ENCODE measurements at places on chromosomes 1 and 21.
A peak's percentile ranks its signal among the peaks of the same experiment; 100 is the strongest.

- no peak for DNase-seq
Measured at GRCh38 chr1:56002231-56002630, 577.1 kb downstream of the PLPP3 start.

- DNase-seq: no peak
Measured at GRCh38 chr1:78224861-78225552, 179.2 kb downstream of the GIPC2 start.

DNA sequence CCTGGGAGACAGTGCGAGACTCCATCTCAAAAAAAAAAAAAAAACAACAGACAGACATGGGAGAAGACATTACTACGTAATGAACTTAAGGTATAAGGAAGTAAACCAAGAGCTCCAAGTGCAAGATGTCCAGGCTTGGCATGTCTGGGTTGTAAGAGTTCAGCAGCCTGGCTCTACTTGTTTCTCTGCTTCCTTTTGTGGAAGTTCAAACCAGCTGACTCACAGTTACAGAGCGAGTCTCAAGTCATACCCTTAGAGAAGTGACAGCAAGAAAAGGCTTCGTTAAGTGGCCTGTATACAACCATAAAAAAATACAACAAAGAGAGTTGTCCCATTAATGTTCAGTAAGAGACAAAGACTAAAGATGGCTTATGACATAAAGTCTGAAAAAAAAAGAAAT is 1.3 kb downstream of the RIT1 start:
- DNase-seq: no peak

DNA sequence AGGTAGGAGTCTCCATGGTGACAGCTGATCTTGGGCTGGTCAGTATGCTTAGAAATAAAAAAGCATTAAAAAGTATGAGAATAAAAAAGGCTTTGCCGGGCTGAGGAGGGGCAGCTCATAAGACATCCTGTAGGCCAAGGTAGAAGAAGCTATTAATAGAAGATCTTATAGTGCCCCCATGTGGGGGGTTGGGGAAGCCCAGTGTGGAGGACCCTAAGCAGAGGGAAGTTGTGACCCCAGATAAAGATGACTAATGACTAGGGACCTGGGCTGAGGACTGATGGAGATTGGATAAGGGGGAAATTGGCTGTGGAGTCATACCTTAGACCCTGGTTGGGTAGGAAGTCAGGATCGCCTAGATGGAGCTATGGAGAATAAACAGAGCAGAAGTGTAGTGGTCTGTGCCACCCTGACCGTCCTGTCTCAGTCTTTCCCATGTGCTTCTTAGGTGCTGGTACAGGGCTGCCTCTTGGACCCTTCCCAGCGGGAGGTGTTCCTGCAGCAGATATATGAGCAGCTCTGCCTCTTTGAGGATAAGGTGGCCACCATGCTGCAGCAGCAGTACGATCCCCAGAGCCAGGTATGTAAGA is 25.0 kb downstream of the SZT2 start:
- no peak for DNase-seq

- peak; percentile 41 for DNase-seq
Measured at GRCh38 chr1:172429331-172430127, 9.0 kb downstream of the C1orf105 start.

DNA sequence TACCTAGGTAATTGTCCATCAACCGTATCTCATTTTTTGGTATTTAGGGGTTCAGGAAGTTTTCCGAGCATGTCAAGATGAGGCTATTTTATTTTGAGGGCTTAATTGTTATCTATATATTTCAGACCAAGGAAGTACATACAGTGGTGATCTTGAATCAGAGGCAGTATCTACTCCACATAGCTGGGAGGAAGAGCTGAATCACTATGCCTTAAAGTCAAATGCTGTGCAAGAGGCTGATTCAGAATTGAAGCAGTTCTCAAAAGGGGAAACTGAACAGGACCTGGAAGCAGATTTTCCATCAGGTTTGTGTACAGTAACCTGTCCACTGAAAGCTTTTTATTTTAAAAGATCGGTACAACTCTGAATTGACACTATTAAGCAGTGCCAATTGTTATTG is 130.2 kb downstream of the ZMYM4 start:
- DNase-seq: no peak

GRCh38 chr1:229863651-229864545 is 203.1 kb upstream of the GALNT2 start:
- DNase-seq: no peak

DNA sequence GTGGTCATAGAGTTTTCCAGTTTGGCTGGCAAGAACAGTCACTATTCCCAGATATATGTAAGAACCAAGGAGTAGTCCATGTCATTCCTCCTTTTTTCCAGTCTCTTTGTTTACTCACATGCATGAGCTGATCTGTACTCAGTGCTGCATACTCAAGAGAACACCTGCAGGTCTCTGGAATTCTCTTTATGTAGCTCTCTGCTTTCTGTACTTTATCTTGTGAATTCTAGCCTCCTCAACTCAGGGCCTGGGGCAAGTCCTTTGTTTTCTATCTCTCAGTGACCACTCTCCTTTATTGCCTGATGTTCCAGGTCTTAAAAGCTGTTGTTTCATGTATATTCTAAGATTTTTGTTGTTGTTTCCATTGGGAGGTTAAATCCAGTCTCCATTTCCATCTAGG is 478.9 kb downstream of the DPYD start:
- no peak for DNase-seq

DNA sequence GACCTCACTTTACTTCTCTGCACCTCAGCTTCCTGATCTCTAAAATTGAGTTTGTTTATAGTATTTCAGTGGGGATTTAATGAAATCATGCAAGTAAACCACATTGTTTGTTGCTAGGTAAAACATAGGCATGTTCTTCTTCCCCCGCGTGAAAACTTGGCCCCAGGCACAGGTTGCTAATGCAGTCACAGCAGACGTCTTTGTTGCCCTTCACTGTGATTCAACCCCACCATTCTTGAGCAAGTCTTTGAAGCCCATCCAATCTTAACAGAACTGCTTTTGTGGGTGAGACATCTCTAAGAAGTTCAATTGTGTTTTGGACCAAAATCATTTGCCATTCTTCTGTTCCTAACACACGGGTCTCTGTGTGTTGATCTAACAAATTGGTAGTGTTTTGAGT is 185.5 kb downstream of the ZNF281 start:
- DNase-seq: no peak

GRCh38 chr1:2414297-2414958 is 2.1 kb upstream of the PEX10 start:
- no peak for DNase-seq

GRCh38 chr1:44874155-44874554 is 31.1 kb upstream of the PTCH2 start:
- no peak for DNase-seq

GRCh38 chr1:109241841-109242345 is 7.4 kb upstream of the CELSR2 start:
- no peak for DNase-seq

DNA sequence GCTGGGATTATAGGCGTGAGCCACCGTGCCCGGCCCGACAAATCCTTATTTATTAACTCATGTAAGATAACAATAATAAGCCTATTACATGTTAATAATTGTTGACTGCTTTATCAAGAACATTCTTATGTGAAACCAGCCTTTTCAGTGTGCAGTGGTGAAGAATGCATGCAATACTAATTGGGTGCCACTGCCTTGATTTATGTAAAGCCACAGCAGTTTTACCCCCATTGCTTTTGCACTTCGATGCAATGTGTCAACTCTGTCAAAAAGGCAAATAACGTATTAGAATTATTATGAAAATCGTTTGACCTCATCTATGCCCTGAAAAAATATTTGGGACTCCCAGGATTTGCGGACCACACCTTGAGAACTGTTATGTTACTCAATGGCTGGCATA is 18.3 kb downstream of the NPR1 start:
- no peak for DNase-seq

DNA sequence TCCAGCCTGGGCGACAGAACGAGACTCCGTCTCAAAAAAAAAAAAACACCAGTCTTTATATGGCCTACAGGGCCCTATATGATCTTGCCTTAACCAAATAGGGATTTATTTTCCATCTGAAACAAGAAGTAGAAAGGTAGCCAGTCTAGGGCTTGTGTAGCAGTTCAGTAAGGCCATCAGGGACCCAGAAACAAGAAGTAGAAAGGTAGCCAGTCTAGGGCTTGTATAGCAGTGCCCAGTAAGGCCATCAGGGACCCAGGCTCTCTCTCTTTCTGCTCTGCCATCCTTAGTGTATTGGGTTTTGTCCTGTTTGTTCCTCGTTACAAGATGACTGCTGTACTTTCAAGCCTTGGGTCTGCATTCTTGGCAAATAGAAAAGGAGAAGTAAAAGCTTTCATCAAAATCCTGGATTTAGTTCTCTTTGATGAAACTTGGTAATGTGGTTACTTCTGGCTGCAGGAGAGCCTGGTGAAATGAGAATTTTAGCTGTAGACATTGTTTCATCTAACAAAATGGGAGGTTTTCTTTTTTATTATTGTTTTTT is 46.1 kb downstream of the PKN2 start:
- DNase-seq: no peak

DNA sequence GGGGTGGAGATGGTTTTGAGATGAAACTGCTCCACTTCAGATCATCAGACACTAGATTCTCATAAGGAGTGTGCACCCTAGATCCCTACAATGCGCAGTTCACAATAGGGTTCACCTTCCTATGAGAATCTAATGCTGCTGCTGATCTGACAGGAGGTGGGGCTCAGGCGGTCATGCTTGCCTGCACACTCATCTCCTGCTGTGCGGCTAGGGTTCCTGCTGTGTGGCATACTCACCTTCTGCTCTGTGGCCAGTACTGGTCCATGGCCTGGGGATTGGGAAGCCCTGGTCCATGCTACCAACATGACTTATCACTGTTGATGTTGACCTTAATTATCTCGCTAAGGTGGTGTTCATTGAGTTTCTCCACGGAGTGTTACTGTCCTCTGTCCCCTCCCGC is 144.5 kb downstream of the NAV1 start:
- DNase-seq: no peak

GRCh38 chr21:15793550-15794235 is 63.9 kb downstream of the USP25 start:
- DNase-seq: no peak

DNA sequence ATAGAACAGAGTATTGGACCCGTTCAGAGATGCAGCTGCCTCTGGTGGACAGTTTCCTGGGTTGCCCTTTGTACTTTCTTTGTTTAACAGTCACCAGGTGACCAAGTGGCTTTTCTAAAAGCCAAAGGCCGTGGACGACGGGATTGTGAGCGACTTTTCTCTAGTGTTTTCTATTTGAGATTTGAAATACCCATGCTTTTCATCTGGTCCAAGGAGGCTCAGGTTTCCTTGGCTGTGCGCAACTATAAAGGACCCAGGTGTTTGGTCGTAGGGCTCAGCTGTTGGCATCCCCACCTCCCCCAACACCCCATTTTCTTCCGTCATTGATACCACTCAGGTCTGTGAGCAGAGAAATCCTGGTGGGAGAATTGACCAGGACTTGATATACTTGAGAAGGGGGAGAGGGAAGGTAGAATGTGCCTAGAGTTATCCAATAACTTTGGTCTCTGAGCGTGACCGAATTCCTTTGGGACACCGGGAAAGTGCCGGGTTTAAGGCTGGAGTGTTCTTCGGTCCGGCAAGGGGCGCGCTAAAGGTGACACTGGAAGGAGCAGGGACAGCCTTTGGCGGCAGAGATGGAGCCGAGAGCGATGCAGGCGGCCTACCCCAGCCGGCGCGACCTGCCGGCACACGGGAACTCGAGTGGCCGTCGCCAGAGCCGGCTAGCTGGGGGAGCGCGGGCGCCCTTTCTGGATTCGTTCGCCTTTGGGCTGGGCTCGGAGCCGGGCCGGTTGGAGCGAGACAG is 83.4 kb upstream of the BMP8A start:
- no peak for DNase-seq

DNA sequence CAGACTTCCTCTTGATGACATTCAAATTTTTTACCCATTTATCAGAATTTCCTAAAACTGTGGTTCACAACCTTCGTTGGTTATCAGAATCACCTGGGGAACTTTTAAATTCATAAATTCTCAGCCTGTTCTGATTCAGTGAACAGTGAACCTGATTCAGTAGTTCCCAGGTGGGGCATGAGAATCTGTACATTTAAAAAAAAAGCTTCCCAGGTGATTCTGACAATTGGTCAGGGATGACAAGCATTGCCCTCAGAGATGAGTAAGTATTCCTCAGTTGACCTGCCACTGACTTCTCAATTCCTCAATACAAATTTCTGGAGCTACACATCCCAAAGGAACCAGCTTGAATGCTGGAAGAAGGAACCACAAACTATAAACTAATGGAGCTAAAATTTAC is 23.5 kb upstream of the CR2 start:
- no peak for DNase-seq
